A549 treated with ZK216348 at 1 μM for 4 hours (cell line): ENCODE measurements at places on chromosomes 3 and 15. TPM values are rescaled to one million over a fixed set of nuclear protein-coding genes. Genes with fewer than 3 reads are reported as not detected.

The CIB2 gene
- 21.1 to 31.7 TPM (median 27.4 TPM) in 5 replicates for total RNA-seq

The WDR5B gene
- total RNA-seq = 2.2 to 3.9 TPM (median 3.6 TPM) in 5 replicates

The HRG gene
- not detected in 5 replicates for total RNA-seq

The RBP2 gene
- not detected in 5 replicates for total RNA-seq

The ADGRG7 gene
- not detected in 5 replicates for total RNA-seq

The SV2B gene
- total RNA-seq = 0.02 to 0.20 TPM (median 0.06 TPM) in 5 replicates
